ENCODE measurements at places on chromosomes 7 and 10.
A peak's percentile ranks its signal among the peaks of the same experiment; 100 is the strongest.

- DNase-seq: no peak
These were observed 242.1 kb downstream of the CDC14C start for GRCh38 chr7:49166441-49166840.

- no peak for DNase-seq
These were observed 500.4 kb downstream of the GFRA1 start for GRCh38 chr10:115772606-115773005.

- peak; percentile 26 for DNase-seq
These were observed 2.5 kb downstream of the CHRM2 start for GRCh38 chr7:136870866-136871487.

DNA sequence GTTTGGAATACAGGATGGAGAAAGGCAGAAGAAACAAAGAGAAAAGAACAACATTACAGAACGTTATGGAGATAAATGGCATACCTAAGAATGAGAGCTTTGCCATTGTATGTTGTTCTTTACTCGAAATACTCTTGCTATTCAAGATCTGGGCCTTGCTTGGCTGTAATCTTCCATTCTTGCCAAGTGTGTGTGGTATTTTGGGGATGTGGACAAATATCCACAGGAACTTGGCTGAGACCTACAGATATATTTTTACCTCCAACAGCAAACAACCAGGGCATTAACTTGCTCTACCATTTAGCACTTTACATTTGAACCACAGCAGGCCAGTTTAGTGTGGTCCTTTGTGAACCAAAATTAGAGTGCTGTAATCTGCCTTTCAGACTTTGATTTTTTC lies 76.3 kb downstream of the DKK1 start:
- DNase-seq: no peak

GRCh38 chr7:25369786-25370185 lies 141.5 kb upstream of the NPVF start:
- DNase-seq: no peak

DNA sequence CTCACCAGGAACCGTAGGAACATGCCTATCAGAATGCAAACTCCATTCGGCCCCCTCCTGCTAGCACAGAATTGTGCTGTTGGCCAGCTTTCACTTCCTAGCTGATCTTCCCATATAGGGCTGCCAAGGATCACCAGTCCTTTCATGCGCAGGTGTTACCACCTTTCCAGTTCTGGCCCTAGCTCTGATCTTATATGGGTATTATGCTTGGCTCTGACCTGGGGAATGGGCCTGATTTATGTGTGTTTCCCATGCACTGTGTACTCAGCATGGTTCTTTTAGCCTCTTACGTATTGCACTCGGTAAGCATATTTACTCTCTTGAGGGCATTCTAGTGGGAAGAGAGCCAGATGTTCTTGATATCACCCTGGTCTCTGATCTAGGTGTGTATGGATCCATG lies 11.1 kb downstream of the SLC35G1 start:
- no peak for DNase-seq

- no peak for DNase-seq
These were observed 95.1 kb upstream of the CPXM2 start for GRCh38 chr10:123986736-123987135.

DNA sequence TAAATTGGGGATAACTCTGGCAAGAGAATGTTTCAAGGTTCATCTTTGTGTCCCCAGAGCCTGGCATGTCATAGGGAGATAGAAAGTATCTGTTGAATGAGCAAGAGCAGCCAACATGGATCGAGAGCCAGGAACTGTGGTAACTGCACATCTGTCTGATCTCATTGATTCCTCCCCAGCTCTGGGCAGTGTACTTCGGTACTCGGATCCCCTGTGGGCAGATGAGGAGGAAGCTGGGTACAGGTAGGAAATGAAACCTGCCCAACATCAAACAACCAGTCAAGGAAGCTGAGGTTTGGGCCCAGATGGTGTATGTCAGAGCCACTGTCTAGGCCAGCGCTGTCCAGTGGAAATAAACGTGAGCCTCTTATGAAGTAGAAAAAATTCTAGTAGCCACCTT lies 76.4 kb downstream of the GRK5 start:
- no peak for DNase-seq

- no peak for DNase-seq
These were observed 25.6 kb upstream of the PLEKHA1 start for GRCh38 chr10:122348935-122349361.

- no peak for DNase-seq
These were observed 832.1 kb downstream of the SORCS3 start for GRCh38 chr10:105473170-105473569.

DNA sequence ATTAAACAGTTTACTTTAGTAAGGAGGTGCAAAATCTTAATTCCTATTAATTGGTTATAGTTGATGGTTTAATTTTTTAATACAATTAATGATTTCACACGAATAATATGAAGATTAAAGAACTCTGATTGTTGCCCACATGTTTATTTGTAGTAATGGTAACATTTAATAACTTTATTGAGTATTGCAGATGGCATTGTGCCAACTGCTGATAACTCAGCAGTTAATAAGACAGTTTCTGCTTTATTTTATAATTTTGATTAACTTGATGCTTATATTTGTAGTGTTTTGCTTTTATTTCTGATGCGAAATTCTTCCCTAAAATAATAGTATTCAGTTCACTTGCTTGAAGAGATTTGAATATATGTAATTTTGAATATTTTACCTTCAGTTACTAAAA lies 2.8 kb downstream of the DNAJB9 start:
- DNase-seq: no peak

DNA sequence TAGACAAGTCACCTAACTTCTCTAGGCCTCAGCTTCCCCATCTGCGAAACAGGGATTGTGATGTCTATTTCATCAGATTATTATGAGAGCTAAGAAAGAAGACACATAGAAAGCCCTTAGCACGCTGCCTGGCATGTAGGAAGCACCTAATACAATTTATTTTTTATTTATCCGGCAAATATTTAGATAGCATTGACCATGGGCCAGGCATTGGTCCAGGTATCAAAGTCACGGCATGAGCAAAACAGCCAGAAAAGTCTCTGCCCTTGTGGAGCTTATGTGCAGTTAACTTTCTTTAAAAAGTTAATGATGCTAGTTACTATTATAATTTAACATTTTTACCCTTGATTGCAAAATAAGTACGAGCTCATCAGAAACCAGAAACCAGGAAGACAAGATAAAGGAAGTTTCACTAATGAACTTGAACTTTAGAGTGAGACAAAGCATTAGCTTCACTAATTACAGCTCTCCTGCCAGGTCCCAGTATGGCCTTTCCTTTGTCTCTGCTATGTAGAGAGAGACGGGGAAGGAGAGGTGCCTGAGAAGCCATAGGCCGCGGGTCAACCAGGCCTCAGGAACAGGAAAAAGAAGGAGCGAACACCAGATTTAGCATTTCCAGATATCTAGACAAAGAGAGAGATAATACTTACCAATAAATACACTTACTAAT lies 139.5 kb upstream of the ADAM12 start:
- DNase-seq: no peak

- no peak for DNase-seq
These were observed 104.2 kb upstream of the MKI67 start for GRCh38 chr10:128230401-128230800.

- DNase-seq: no peak
These were observed 5.9 kb upstream of the HERPUD2 start for GRCh38 chr7:35700865-35701264.

DNA sequence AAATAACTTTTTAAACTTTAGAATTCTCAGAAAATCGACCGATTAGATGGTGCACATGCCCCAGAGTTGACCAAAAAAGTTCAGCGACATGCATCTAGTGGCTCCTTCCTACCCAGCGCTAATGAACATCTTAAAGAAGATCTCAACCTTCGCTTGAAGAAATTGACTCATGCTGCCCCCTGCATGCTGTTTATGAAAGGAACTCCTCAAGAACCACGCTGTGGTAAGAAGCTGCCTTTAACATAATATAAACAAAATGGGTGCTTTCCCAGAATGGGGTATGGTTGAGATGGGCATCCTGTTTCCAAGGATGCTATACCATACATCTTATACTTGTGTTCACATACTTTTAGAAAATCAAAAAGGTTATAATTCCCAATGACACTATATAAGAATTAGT lies 24.6 kb downstream of the GLRX3 start:
- DNase-seq: no peak

DNA sequence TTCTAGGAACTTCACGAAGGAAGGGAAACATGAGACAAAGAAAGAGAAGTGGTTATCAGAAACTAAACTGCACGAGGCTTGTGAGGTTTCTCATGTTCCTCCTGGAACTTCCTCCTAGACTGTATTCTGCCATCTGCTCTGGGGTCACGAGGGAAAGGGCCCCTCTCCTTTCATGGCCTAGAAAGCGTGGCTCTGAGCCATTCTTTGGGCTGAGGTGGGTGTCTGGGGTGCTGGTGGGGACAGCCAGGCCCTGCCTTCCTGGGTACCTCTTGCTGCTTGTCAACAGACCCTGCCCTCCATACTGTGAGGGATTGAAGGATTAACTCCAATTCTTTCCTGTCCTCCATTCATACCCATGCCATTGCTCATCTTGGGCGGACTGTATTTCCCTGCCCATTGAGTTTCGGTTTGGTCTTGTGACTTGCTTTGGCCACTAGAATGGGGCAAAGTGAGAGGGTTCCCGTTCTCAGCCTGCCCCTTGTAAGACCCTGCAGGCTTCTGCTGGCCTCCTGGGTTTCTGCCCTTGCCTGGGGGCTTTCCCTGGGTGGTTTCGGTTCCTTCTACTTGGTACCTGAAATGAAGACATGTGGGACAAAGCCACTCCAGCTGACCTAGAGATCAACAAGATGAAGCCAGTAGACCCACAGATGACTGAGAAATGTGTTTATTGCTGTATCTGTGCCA lies 14.9 kb upstream of the GIMAP8 start:
- no peak for DNase-seq

DNA sequence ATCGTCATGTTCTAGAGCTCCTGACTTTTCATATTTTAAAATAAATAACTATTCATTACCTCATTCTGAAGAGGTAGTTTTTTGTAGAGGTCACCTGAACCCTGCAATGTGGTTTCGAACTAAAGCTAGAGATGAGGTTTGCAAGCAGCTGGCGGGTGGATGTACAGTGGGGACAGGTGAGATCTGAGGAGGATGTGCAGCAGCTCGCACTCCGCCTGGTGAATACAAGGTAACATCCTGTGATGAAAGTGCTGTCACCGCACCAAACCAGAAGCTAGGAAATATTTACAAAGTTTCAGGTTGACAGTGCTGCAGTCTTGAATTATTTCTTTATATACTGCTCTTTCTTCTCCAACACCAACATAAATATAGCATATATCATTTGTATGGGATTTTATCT lies 26.5 kb downstream of the NDUFB2 start:
- DNase-seq: no peak

- no peak for DNase-seq
These were observed 816 bp downstream of the TECPR1 start for GRCh38 chr7:98251231-98251600.

GRCh38 chr7:22730066-22730710 lies 3.2 kb downstream of the IL6 start:
- no peak for DNase-seq

- DNase-seq: no peak
These were observed 153.2 kb upstream of the LYZL2 start for GRCh38 chr10:30782537-30783461.

GRCh38 chr10:125266541-125266940 lies 106.2 kb upstream of the CTBP2 start:
- no peak for DNase-seq

DNA sequence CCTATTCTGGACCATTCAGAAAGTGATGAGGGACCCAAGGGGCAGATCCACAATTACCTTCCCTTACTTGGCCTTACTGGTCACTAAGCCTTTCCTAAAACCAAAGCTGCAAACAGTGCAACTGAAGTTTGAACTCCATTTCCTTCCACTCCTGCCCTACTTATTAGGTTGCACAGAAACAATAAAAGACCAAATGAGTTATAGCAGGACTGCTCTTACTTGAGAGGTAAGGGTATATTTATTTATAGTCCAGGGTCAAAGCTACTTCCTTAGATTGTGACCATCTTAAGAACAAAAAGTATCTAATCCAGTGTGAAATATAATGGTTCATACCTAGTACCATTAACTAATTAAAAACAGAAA lies 27.0 kb downstream of the CDK6 start:
- no peak for DNase-seq

DNA sequence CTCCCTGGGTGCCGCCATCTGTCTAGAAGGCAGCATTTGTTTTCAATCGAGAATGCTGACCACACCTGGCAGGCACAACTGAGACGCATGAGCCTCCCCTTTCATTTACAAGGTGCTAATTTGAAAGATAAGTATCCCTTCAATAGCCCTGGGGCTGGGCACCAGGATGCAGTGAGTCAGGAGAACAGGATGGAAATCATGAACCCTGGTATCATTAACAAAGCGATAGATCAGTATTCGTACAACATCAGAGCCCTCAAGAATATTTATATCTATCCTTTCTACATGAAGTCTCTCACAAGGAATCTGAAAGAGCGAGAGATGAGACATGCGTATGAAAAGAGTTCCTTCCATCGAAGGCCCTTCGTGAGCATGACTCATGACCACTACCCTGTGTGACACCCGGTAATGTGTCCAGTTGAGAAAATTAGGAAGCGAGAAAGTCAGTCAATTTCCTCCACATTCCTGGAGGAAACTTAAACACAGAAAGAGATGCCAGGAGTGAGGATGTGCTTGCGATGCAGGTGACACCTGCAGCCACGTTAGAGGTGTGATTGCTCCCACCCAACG lies 123.1 kb upstream of the PITRM1 start:
- DNase-seq: no peak

DNA sequence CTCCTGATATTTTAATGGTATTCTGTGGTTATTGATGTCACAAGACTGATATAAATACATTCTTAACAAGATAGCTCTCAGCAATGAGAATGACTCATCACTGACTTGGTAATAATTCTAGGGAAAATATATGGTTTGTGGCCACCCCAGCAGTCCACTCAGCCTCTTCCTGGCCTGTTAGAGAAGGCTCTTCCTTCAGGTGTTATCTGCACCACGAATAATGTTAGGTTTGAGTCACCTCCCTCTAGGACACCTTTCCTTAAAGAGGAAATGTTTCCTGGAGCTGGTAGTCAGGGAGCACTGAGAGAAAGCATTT lies 163.3 kb downstream of the SVIL start:
- DNase-seq: no peak

DNA sequence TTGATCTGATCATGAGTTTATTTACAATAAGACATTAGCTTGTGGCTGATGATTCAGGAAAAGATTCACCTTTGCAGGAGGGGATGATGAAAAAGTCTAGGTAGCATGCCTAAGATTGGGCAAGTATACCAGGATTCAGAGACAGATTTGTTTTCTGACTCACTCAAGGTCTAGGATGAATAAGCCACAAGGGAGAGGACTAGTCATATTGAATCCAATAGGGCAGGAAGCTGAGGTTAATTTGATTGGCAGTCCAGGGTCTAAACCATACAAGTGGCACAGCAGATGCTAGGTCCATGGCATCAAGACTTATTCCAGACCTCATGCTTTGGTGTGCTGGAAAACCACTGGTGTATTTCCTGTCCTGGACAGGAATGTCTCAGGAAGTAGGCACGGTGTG lies 1133.4 kb downstream of the XPNPEP1 start:
- no peak for DNase-seq

Data from H9 (cell line).